Omental fat pad (tissue), 4 donors: ENCODE measurements at places on chromosomes 6 and 20. TPM values are rescaled to one million over a fixed set of nuclear protein-coding genes. Genes with fewer than 3 reads are reported as not detected.

NFKBIL1 gene
- 21.6 TPM for total RNA-seq

RBM24 gene
- total RNA-seq: 1.8 TPM

CYP21A2 gene
- 5.7 TPM for total RNA-seq

ECT2L gene
- total RNA-seq: not detected

MUC21 gene
- total RNA-seq: not detected

COL21A1 gene
- 6.9 TPM for total RNA-seq

PAK5 gene
- total RNA-seq: not detected

ZBTB9 gene
- 8.6 TPM for total RNA-seq

POU3F2 gene
- not detected for total RNA-seq

STXBP5 gene
- 37.2 TPM for total RNA-seq

GPX5 gene
- total RNA-seq: not detected

FAM184A gene
- 14.3 TPM for total RNA-seq

GID8 gene
- total RNA-seq: 23.8 TPM

GRCh38 chr20:51667002-51667408 is 101.2 kb downstream of the ATP9A start:
- DNase-seq: no peak

- no peak for DNase-seq
Measured at GRCh38 chr20:58570204-58570859, 55.1 kb upstream of the APCDD1L start.

GRCh38 chr6:125415913-125416312 is 114.1 kb upstream of the HDDC2 start:
- no peak for DNase-seq

- no peak for DNase-seq
Measured at GRCh38 chr6:147043994-147044477, 160.2 kb upstream of the STXBP5 start.

DNA sequence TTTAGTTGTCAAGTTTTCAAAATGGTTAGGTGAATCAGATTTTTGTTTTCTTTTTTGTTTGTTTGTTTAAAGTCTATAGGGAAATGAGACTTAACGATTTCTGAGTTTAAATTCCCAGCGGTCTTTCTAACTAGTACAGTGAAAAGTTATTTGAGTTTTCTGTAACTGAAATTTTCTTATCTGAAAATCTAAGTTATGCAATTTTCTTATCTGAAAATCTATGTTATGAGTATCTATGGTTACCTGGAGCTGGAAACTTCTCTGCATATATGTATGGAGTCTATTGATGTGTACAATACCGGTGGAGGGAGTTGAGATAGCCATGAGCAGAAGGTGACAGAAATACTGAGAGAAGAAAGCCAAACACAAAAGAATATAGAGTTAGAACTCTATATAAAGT is 102.6 kb downstream of the MANEA start:
- DNase-seq: no peak

- no peak for DNase-seq
Measured at GRCh38 chr6:74277777-74278186, 581.8 kb downstream of the CD109 start.

- DNase-seq: no peak
Measured at GRCh38 chr20:50174456-50174855, 16.2 kb upstream of the CEBPB start.

- no peak for DNase-seq
Measured at GRCh38 chr6:75268121-75268987, 16.2 kb downstream of the TMEM30A start.

DNA sequence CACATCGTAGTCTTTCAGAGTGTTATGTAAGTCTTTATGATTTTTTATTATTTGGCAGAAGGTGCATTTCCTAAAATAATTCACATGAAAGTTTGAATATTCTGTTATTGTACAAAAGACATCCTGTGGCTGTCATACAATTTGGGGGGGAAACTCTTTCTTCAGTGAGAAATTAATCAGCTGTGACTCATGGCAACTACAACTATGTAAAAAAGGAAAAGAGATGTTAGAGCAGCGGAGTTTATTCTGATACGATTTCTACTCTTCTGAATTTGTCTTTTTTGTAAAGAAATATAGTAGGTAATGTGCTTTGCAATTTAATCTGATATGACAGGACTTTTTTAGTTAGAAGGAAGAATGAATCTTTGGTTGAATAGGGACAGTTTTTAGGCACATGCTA is 14.2 kb downstream of the COL19A1 start:
- DNase-seq: no peak
